Stimulated activated CD8-positive, alpha-beta memory T cell treated with anti-CD3 and anti-CD28 coated beads, Interleukin-4, amount 100 ng/mL, for 4 hours (primary cell): ENCODE measurements at places on chromosomes 4 and X.

DNA sequence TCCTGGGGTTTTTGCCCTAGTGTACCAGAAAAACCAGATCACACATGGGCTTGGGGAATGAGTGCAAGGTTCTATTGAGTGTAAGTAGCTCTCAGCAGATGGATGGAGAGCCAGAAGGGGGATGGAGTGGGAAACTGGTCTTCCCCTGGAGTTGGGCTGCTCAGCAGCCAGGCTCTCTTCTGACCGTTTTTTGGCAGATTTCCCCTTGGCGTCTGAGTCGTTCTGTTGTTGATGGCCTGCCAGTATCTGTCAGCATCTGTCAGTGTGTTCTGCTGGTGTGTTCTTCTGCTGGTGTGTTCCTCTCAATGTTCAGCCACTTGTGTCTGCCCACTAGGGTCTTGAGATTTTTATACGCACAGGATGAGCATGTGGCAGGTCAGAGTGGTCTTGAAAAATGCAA is 633.9 kb upstream of the CPEB2 start:
- DNase-seq, result no peak

DNA sequence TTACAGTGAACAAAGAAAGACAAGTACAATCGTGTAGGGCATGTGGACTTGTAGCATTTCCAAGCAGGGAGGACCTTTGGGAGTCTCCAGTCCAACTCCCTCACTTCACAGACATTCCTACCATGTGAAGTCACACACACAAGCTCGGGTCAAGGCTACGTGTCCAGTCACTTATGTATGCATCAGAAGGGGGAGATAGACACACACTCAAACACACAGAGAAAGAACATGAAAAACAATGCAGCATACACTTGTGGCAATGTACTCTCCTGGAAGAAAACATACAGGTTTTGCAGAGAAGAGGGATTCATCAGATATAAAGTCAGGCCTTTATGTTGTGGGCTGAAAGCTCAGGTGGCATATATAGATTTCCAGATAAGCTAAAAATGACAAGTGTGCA is 136.1 kb upstream of the MID1 start:
- no peak for DNase-seq

GRCh38 chr4:105130945-105131344 is 15.7 kb upstream of the TET2 start:
- no peak for DNase-seq

- no peak for DNase-seq
Measured at GRCh38 chr4:168854350-168854921, 155.6 kb downstream of the CBR4 start.

- no peak for DNase-seq
Measured at GRCh38 chr4:123421227-123421936, 24.8 kb downstream of the SPRY1 start.

- DNase-seq, result no peak
Measured at GRCh38 chr4:173325007-173325736, 9.0 kb downstream of the HMGB2 start.

DNA sequence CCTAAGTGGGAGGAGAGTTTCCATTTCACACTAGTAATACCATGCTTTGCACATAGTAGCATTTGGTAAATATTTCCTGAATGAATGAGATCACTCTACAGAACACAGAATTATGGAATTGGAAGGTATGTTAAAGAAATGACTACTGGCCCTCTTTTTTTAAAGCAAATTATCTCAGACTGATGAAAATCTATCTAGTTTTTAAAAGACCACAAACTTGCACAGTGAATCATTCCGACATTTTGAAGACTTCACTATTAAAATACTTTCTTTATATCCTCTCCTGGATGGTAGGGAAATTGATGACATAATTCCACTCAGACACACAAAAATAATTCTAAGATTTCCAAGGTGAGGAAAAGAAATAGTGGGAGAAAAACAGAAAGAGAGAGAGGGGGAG is 68.4 kb upstream of the ETNPPL start:
- DNase-seq, result no peak
